ENCODE measurements at places on chromosomes 13 and 19. TPM values are rescaled to one million over a fixed set of nuclear protein-coding genes. Genes with fewer than 3 reads are reported as not detected.

The COX7A1 gene
- total RNA-seq, result not detected

The RNF17 gene
- not detected for total RNA-seq

The PGLYRP1 gene
- total RNA-seq, result not detected

The USE1 gene
- total RNA-seq, result 22.4 TPM

The VSIG10L gene
- 3.4 TPM for total RNA-seq

The ZNF728 gene
- not detected for total RNA-seq

The OR7C1 gene
- total RNA-seq, result 0.03 TPM

The ZNF813 gene
- 7.7 TPM for total RNA-seq

The KRTDAP gene
- total RNA-seq, result 1.6 TPM

The PGLYRP2 gene
- total RNA-seq, result not detected

The KLF1 gene
- total RNA-seq, result 0.37 TPM

- no peak for DNase-seq
Measured at GRCh38 chr19:22634450-22634827, 315 bp downstream of the ZNF492 start.

GRCh38 chr13:76803831-76804230, 82.4 kb downstream of the KCTD12 start:
- no peak for DNase-seq

DNA sequence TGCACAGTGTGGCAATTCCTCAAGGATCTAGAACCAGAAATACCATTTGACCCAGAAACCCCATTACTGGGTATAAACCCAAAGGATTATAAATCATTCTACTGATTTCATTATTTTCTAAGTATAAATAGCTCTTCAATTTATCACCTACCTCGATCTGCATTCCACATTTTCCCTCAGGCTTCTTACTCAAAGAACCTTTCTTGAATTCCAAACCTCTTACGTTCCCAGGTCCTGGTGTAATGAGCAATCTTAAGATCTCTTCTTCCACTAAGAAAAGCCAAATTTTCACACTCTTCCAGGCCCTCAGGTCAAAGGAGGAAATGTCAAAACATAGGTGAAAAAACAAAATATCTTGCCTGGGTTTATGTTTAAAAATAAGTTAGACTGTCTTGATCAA, 237.3 kb upstream of the GPC6 start:
- DNase-seq, result no peak

DNA sequence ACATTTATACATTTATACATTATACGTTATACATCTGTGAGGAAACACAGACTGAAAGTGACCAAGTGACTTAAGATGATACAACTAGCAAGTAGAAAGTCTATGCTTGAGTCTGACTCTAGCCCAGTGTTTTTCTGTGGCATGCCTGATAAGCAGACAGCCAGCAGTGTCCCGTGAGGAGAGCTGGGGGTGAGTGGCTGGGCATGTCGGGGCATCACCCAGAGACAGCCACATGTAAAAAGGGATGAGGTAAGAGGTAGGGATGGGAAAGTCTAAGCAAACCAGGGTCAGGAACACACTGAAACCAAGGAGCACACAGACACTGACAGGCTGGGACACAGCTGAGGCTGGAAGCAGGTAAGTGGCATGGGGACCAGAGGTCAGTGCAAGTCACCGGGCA, 333.2 kb downstream of the FOXO1 start:
- DNase-seq, result no peak

DNA sequence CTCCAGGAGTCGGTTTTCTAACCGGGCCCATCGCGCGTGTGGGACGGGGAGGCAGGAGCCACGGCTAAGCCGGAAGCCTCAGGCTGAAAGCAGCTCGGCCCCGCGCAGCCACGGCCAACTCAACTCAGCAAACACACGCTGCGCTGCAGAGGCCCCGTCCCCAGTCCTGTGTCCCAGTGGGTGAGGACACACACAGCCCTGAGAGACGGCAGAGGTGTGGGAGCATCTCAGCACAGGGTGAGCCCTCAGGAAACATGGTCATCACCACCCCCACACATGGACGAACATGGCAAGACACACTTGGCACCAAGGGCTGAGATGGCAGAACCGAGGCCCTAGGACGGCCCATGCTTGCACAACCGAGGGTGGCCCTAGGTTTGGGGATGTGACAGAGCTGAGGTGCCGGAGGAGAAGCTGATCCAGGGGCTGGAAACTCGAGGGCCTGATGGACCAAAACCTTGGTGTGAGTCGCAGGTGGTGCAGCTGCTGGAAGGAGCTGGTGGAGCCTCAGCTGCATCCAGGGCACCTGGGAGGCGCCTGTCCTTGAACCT, 29.0 kb upstream of the C13orf46 start:
- DNase-seq, result no peak

DNA sequence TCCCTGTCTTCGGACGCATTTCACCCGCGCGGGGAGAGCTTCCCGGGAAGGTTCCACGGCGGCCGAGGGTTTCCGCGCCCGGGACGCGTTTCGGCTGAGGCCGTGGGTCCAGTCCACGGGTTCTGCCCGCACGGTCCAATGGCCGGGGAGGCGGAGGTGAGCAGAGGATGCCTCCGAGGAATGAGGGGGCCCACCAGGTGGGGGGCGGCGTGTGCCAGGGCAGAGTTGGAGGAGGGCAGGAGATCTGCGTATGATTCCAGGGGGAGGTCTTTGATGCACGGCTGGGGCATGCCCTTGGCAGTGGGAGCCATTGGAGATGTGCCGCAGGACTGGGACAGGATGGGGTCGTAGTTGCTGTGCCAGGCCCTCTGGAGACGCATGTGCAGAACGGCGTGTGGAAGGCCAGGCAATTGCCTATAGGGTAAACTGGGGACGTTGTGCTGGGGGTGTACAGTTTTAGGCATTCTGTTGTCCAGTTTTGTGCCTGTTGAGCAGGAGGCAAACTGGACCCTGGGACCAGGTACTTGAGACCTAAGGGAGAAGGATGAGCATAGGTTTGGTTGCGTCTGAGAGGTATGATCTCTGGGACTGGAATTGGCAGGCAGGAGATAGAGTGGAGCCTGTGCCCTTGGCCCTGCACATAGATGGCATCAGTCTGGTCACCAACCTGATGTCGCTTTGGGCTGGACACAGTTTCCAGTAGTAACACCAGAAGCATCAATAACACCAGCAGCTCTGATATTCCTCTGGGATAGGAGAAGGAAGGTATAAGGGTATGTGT, 751 bp downstream of the ZNF584 start:
- DNase-seq, result peak; percentile 56

GRCh38 chr19:3655402-3656072, 28.9 kb upstream of the CACTIN start:
- peak; percentile 76 for DNase-seq

DNA sequence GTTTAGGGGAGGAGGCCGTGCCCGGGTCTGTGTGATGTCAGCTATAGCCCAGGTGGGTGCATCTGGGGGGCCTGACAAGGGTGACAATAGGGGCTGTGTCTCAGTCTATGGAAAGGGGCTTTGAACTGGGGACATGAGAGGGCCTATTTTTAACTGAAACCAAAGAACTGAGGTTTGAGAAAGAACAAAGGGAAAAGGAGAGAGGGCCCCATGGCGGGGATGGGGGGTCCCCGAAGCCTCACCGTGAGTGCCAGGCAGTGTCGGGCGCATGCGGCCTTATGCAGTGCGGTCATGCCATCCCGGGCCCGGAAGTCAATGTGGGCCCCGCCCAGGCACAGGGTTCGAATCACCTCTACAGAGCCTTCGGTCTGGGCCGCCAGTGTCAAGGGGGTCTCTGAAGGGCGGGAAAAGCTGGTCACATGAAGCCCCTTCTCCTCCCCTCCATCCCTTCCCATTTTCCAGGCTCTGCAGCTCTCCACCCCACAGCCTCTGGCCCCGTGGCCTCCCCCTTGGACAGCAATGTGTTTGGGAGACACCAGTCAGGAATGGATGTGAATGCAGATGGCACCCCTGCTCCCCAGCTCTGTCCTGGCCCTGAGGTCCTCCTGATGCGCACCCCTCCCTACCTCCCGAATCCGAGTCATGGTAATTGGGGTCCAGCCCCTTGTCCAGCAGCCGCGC, 5.9 kb downstream of the SHANK1 start:
- no peak for DNase-seq

DNA sequence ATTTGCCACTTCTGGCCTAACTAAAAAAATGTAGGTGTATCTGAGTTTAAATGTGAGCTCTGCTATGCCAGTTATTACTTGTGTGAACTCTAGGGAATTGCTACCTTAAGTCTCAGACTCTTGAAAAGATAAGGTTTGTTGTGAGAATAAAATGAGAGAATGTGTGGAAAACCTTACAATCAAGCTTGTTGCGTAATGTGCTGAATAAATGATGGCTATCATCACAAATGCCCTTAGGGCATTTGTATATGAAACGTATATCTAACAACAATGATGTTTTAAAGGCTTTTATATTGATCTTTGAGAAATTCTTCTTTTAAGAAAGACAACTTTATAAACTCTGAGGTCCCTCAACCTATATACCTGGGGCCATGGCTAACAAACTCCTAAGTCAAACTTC, 384.8 kb downstream of the ITGBL1 start:
- DNase-seq, result no peak

- DNase-seq, result no peak
Measured at GRCh38 chr19:10861103-10861651, 10.2 kb upstream of the CARM1 start.

DNA sequence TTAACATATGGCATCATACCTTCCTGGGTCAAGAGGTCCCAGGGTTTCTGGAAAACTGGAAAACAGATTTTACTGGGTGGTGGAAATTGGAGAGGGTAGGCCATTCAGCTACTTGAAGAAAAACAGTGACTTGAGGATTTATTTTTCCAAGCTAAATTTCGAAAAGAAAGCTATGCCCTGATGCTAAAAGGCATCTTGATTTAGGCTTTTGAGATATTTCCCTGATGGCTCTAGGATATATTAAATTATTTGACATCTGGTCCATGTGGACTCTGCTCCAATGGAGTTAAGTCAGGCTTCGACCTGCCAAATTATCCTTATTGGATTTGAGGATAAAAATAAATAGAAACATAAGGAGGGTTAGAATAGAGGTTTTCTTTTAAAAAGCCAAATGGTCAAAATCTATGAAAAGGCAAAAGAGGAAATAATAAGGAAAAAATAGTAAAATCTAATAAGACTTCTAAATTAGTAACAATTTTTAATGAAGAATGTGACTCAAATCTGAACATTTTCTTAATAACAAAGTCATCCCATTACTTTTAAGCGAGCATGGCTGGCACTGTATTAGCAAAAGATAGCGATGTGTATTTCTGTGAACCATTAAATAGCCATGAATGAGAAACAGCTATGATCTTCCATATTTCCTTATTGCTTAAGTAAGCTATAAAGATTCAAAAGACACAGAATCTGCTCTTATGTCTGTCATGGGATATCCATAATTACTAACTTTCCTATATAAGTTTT, 190.0 kb upstream of the MIR17HG start:
- no peak for DNase-seq

- no peak for DNase-seq
Measured at GRCh38 chr13:92574499-92574898, 652.1 kb upstream of the GPC6 start.

DNA sequence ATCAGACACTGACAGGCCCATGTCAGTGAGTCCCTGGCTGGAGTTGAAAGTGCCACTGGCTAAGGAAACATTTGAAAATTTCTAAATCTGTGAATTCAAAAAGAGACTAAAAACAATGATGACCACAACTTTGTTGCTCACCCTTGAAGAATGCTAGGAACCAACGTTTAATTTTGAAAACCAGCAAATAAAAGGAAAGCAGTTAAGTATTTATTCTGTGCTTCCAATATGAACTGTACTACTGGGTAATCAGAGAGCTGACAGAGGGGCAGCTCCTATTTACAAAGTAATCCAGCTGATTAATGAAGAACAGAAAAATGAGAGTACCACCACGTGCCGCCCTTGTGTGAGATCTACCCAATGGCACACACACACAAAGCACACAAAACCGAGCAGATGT, 44.7 kb upstream of the LATS2 start:
- DNase-seq, result no peak

- DNase-seq, result no peak
Measured at GRCh38 chr19:35862528-35862927, 5.8 kb downstream of the KIRREL2 start.

DNA sequence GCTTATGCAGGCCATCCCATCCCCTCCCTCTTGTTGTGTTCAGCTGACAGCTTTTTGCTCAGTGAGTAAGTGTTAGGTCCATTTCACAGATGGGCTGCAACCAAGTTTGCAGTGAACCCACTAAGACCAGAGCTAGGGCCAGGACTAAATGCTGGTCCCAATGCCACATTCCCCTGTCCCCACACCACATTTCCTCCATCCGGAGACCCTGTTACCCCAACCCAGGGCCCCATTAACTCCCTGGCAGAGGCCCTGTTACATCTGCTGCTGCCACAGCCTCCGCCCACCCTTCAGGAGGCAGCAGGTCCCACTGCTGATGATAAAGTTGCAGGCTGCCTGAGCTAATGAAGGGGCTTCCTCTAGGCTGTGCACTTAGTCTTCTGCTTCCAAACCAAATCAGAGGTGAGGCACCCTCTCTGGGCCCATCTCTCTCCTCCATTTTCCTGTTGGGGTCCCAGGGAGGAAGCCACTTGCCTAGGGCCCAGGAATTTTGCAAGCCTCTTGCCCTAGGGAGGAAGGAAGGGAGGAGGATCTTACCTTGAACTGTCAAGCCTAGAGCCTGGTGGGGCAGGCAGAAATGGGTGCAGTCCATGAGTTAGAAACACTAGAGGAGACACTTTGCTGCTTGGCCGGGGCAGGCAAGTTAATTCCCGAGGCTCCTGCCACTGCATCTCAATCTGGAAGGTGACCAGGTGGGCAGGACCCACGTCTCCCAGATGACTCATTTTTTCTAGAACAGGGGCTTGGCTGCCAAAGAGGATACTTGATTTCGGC, 3.4 kb upstream of the USF2 start:
- no peak for DNase-seq

DNA sequence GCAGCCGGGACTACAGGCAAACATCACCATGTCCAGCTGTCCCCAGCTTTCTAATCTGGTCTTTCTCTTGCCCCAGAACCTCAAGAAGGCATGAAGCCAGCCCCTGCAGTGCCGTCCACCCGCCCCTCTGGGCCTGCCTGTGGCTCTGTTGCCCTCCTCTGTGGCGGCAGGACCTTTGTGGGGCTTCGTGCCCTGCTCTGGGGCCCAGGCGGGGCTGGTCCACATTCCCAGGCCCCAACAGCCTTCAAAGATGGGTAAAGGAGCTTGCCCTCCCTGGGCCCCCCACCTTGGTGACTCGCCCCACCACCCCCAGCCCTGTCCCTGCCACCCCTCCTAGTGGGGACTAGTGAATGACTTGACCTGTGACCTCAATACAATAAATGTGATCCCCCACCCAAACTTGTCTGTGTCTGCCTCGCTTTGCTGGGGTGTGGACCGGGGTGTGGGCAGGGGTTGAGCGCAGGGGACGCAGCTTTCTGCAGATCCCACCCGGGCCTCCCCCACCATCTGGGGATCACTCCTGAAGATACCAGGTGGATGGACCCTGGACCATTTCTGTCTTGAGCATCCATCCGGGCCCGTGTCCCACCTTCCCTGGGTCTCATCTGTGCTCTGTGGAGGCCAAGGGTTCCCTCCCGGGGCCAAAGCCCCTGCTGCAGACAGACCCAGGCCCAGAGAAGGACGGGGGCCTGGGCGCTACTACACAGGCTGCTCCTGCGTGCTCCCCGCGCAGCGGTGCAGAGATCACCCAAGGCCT, 15.3 kb downstream of the PRKCSH start:
- no peak for DNase-seq

DNA sequence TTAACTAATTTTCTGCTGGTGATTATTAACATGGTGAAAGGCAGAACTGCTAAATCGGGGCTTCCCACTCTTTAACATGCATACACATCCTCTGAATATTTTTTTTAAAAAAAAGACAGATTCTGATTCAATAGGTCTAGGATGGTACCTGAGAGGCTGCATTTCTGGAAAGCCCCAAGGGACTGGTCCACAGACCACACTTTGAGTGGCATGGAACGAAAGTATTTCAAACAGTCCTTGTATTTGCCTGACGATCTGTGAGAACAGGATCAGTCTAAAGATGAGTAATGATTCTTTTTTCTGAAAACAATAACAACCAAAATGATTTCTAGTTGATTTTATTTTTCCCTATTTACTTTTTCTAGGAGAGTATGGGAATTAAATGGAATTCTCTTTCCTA, 16.7 kb upstream of the SPART start:
- no peak for DNase-seq

All from hepatocyte (in vitro differentiated cells).